SIG-M5 (cell line): ENCODE measurements at places on chromosomes 6 and 20.

DNA sequence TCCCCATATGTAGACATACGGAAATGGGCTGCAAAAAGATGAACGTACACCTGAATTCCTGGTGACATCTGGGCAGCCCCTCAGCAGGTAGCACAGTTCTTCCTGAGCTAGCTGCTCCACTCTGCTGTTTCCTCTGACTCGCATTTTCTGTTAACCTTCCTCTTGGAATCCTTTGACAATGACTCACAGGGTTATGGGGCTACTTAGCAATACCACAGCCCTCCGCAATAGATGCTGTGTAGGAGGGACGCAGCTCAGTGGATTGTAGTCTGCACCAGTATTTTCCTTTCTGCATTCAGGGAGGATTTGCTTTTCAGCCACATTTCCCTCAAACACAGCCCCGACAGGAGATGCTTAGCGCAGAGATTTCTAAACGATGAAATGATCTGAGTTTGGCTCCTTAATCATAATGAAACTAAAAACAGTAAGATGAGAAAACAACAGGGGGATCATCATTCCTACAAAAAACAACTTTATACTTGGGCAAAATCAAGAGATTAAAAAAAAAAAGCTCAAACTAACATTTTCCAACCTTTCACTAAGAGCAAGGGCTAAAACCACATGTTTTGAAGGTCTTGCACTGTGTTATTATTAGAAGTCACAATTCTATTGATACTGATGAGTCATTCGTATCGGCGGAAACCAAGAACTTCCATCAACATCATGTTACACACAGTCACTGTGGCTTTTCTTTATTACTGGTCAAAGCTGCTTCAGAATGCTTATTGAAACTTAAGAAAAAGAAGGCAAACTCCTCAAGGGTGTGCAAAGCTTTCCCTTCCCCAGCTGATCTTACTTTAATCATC, 12.2 kb downstream of the BACH2 start:
- DNase-seq: no peak

DNA sequence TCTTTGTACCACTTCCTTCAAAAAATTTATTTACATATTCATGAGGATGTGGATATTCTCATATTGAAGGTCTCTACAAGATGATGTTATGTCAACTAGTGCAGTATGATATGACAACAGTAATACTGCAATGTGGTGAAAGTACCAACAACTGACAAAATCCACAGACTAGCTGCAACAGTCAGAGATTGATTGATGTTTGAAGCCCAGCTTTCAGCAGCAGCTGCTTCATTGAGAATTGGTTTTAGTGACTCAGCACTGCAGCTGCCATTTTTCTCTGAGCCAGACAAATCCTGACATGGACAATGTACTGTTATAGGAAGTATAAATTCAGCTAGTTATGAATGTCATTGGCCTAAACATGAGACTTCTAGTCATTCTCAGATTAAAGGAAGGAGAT, 53.8 kb downstream of the PKIB start:
- no peak for DNase-seq

DNA sequence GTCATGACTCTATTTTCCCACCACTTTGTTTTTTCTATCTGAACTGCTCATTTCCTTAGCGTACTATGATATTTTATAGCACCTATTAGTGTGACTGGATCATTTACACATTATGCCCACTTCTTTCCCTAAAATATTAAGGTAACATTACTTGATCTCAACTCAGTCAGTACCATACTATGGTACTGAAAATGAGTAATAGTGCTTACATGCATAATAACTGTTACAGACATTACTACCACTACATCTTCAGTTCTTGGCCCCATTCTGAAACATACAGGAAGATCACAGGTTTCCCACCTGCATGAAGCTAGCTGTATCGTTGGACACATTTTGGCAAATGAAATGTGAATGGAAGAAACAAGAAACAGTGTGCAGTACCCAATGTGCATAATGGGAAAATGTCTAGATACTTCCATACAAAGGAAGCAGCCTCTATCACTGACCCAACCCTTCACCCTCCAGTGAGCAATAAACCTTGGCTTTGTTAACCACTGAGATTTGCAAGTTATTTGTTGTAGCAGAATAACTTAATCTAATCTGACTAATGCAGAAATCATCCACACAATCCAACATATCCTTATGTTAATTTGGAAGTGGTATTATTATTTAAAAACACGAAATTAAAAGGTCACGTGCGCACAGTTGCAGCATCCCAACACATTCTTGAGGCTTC, 108.6 kb upstream of the DOK5 start:
- no peak for DNase-seq

GRCh38 chr6:16518265-16518664, 243.0 kb downstream of the ATXN1 start:
- no peak for DNase-seq

GRCh38 chr6:92810913-92811312, 608.4 kb downstream of the EPHA7 start:
- DNase-seq: no peak

DNA sequence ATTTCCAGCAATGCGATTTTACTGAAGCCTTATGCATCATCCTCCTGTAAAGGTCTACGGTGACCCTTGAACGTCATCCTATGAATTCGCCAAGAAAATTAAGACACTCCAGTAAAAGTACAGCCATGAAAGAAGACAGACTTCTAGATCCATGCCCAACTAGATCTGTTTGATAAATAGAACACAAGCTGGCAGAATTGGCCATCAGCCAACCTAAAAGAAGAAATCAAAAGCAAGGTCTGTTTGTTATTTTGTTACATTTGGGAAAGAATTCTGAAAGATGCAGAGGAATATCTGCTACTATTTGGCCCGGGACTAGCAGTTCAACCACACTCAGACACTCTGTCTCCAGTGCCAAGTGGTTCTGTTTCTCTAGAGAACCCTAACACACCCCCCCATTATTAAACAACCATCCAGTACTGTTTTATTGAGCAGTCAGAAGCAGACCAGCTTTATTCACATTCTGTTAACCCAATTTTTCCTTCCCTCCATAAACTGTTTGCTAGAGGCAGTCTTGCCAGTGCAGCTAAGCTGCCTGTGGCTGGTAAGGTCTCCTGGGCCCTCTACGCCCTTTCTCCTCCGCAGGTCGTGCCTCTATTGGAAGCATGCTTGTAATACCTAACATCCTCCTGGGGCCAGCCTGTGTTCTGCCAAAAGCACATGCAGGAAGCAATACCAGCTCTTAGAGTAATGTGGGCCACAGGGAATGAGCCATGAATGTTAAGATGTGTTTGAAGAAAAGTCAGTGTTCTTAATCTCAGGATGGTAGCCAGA, 30.7 kb downstream of the LY86 start:
- no peak for DNase-seq

- DNase-seq: no peak
Measured at GRCh38 chr6:31727717-31728671, 1.1 kb downstream of the DDAH2 start.
